ENCODE measurements at places on chromosomes 2 and 18. TPM values are rescaled to one million over a fixed set of nuclear protein-coding genes. Genes with fewer than 3 reads are reported as not detected.
A peak's percentile ranks its signal among the peaks of the same experiment; 100 is the strongest.

- H3K27ac ChIP-seq = no peak overlapping the region
- no peaks in the 10 kb centered on the region for H3K27me3 ChIP-seq
- no peaks in the 10 kb centered on the region for H3K36me3 ChIP-seq
- DNase-seq = no peak
These were observed 201.0 kb downstream of the PMAIP1 start for GRCh38 chr18:60100778-60101177.

DNA sequence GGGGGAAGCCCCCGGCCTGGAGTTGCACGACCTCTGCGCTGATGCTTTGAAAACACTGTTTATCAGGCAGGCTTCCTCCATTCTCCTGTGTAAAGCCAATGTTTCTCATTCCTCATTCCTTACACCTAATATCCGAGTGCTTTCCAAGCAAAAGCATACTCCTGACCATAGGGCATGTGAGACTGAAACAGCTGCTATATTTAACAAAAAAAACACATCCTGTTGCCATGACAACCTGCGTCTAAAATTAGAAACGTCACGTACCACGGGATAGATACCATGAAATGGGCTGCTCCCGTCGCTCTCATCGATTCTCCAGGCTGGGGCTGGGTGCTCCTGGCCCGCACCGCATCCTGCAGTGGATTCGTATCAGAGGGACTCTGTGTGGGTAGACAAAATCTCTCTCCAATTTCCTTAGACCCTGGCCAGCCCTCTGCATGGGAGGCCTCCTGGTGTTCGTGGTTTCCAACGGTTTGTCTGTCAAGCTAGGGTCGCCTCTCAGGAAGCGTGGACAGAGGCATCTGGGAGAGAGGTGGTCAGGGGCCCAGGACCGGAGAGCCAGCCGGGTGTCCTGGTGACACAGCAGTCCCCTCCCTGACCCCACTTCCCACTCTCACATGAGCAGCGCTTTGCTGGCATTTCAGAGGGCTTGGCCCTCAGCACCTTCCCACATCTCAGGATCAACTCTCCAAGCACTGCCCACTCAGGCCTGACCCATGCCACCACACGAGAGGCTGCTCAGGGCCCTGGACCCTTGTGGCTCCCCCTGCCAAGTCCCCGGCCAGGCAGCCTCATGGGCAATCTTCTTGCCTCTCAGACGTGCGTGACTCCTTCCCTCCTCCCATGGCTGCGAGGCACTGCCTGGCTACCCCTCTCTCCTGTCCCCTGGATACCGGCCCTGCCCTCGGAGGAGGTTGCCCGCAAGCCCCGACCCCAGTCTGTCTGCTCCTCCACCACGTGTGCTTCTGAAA is 268.1 kb downstream of the NDUFA10 start:
- H3K36me3 ChIP-seq = no peaks in the 10 kb centered on the region
- H3K4me1 ChIP-seq = peaks cover 5% of the 10 kb centered on the region
- H3K27me3 ChIP-seq = no peaks in the 10 kb centered on the region
- no peak for DNase-seq
- H3K27ac ChIP-seq = no peak overlapping the region
- no peak overlapping the region for H3K4me3 ChIP-seq

DNA sequence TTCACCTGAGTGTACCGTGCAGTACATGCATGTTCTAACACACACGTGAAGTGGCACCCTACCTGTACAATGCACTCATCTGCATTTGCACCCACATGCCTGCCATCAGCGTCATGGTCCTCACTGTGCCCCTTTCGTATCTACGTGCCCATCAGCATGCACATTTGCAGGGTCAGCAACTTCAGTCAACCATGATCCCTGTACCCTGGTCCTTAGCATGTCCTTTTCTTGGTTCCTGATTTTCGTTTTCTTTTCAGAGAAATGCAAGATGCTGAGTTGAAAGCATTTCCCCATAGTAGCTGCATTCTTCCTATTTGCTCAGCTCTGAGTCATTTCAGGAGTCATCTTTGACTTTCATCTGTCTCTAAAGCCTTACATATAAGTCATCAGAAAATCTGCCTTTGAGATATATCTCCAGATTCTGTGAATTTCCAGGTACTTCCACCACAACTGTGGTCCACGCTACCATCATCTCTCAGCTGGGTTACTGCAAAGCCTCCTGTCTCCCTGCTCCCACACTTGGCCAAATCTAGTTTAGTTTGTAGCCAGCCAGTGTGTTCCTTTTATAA is 14.7 kb upstream of the PUM2 start:
- H3K36me3 ChIP-seq = no peaks in the 10 kb centered on the region
- no peaks in the 10 kb centered on the region for H3K27me3 ChIP-seq
- no peak overlapping the region for H3K4me3 ChIP-seq
- DNase-seq = no peak

LYPD1 gene
- total RNA-seq = 8.4 TPM

DNA sequence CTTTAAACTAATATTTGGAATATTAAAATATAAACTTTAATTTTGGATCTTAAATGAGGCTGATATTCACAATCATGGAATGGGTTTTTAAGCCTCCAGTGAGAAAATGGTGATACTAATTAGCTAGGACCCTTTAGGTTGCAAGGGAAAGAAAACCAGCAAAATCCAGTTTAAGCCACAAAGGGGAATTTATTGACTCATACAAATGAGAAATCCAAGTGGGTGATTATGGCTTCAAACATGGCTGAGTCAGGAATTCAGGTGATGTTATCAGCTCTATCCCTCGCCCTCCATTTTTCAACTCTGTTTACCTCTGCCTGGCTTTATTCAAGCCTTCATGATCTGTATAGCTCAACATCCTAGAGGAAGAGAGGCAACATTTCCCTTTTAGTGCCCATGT is 75.3 kb upstream of the DLX2 start:
- DNase-seq = no peak
- no peaks in the 10 kb centered on the region for H3K36me3 ChIP-seq
- no peak overlapping the region for H3K4me3 ChIP-seq
- no peak overlapping the region for H3K27ac ChIP-seq

DNA sequence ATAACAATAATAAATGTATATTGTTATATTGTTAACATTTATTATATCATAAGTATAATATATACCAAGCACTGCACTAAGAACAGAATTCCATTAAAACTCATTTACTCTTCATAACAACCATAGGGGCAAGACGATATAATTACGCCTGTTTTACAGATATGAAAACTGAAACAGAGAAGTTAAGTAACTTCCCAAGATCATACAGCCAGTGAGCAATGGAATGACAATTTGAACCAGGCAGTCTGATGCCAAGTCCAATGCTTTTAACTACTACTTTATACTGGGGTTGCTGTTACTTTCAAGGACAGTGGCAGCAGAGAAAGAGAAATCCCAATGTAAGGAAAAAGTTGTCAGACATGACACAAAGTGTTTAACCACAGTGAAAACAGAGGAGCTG is 338.8 kb upstream of the ID2 start:
- H3K36me3 ChIP-seq = no peaks in the 10 kb centered on the region
- no peaks in the 10 kb centered on the region for H3K27me3 ChIP-seq
- H3K4me1 ChIP-seq = no peaks in the 10 kb centered on the region
- H3K27ac ChIP-seq = no peak overlapping the region
- no peak overlapping the region for H3K4me3 ChIP-seq
- no peak for DNase-seq

DNA sequence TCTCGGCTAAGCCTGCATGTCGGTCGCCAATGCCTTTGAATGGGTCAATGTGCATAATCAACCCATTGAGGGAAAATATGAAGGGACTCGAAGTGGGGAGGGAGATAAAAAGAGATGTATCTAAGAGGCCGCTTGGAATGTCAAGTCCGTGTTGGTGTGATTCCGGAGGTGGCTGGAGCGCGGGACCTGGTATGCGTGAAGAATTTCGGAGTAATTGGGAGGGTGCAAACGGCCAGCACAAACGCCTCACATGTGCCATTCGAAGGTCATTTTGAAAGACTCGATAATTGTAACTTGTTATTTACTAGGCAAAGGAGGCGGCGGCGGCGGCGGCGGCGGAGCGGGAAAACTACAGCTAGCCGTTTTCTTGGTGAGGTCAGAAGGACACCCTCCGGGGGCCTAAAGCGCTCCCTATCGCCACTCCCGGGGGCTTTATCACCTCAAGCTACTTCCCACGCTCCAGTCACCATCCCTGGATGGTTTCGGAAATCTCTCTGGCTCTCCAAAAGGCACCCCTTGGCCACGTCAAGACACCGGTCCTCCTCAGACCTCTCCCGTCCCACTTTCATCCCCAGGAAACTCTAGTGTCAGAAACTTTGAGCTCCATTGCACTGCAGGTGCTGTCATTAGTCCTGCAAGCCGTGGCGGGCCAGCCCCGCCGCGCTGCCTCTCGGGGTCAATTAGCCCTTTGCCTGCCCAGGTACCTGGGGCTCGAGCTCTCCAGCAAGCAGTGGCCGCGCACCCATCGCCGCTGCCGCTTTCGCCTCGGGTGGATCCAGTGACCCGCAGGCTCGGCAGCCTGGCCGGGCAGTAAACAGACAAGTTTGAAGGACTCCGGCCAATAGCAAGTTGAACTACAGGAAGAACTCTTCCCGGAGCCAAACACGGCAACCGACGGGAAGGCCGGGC is 1.5 kb downstream of the ERBB4 start:
- no peaks in the 10 kb centered on the region for H3K27me3 ChIP-seq
- DNase-seq = peak; percentile 46
- peak overlapping the region; percentile 76 for H3K4me3 ChIP-seq
- peaks cover 33% of the 10 kb centered on the region for H3K4me1 ChIP-seq

- H3K4me1 ChIP-seq = no peaks in the 10 kb centered on the region
- H3K4me3 ChIP-seq = no peak overlapping the region
- H3K36me3 ChIP-seq = no peaks in the 10 kb centered on the region
These were observed 147.3 kb downstream of the RDH14 start for GRCh38 chr2:18412980-18413675.

- no peaks in the 10 kb centered on the region for H3K36me3 ChIP-seq
- no peaks in the 10 kb centered on the region for H3K4me1 ChIP-seq
- H3K4me3 ChIP-seq = no peak overlapping the region
- peaks cover 14% of the 10 kb centered on the region for H3K27me3 ChIP-seq
- H3K27ac ChIP-seq = no peak overlapping the region
These were observed 5.9 kb upstream of the POMC start for GRCh38 chr2:25174192-25174861.

- no peaks in the 10 kb centered on the region for H3K36me3 ChIP-seq
- no peaks in the 10 kb centered on the region for H3K27me3 ChIP-seq
- no peak for DNase-seq
- H3K27ac ChIP-seq = no peak overlapping the region
- no peaks in the 10 kb centered on the region for H3K4me1 ChIP-seq
These were observed 391.3 kb downstream of the SETBP1 start for GRCh38 chr18:45071956-45072355.

DNA sequence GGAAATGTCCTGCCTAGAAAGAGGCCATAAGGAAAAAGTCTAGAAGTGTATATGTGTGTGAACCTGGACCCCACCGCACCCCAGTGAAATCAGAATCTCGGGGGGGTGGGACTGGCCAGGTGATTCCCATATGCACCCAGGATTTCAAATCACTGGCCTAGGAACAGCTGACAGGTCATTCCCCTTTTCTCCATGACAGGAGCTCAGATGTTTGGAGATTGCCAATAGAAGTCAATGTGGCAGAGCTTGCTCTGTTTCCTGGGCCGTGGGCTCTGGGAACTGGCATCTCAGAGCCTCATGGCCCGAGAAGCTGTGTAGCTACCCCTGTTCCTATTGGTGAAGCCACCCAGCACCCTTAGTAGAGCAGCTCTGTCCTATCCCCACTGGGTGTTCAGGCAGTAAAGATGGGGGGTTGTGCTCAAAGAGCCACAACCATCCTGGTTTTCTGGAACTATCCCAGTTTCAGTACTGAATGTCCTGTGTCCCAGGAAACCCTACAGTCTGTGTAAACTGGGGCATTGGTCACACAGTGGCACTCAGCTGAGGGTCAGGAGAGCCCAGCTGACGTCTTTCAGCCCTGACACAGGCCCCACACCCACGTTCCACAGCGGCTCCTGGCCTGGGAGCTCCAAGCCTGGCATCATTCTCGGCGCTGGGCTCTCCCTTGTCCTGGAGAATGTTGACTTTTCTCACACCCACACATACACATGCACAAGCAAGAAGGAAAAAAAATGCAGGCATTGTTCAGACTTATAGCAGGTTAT is 18.9 kb downstream of the GNLY start:
- H3K36me3 ChIP-seq = no peaks in the 10 kb centered on the region
- H3K4me3 ChIP-seq = no peak overlapping the region
- H3K27me3 ChIP-seq = no peaks in the 10 kb centered on the region
- peak; percentile 86 for DNase-seq

- H3K27ac ChIP-seq = no peak overlapping the region
- peak; percentile 37 for DNase-seq
- H3K36me3 ChIP-seq = no peaks in the 10 kb centered on the region
- H3K27me3 ChIP-seq = no peaks in the 10 kb centered on the region
- H3K4me1 ChIP-seq = no peaks in the 10 kb centered on the region
- no peak overlapping the region for H3K4me3 ChIP-seq
These were observed 234.9 kb upstream of the CYRIA start for GRCh38 chr2:16900405-16901025.

DNA sequence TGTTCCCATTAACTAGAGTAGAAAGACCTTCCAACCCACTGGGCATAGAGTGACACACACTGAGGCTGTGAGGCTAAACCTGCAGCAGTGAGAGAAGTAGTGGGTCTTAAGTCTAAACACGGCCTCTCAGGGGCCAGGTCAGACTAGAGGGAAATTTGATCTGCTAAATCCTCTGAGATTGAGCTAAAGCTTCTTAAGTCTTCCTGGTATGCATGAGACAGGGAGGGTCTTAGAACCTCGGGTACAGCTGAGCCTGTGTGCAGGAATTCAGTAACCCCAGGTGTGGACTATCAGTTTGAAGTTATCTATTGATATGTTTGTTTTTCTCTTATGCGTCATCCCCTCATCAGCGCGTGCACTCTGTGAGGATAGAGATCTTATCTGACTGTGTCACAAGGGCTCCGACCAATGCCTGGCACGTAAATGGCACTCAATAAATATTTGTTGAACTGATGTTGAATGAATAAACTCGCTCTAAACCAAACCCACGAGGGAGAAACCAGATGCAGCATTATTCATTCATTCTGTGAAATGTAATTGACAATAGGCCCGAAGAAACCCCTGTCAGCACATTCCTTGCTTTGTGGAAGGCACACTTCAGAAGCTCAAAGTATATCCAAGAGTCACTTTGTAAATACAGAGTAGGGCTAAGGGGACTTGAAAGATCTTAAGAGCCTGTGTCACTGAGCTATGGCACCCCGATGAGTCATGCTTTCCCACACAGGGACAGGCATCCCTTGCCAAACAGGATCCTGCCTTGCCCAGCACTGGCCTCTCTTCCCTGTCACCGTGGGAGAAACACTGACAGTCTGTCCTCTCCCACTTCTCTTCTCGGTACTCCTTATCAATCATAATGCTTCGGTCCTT is 21.7 kb upstream of the RAB10 start:
- no peaks in the 10 kb centered on the region for H3K36me3 ChIP-seq
- no peak overlapping the region for H3K4me3 ChIP-seq
- H3K27me3 ChIP-seq = no peaks in the 10 kb centered on the region
- peak overlapping the region; percentile 78 for H3K27ac ChIP-seq
- H3K4me1 ChIP-seq = peaks cover 35% of the 10 kb centered on the region

GRCh38 chr2:8977758-8978157 is 25.7 kb downstream of the MBOAT2 start:
- no peak overlapping the region for H3K27ac ChIP-seq
- H3K36me3 ChIP-seq = no peaks in the 10 kb centered on the region
- DNase-seq = no peak
- no peaks in the 10 kb centered on the region for H3K27me3 ChIP-seq
- no peak overlapping the region for H3K4me3 ChIP-seq
- H3K4me1 ChIP-seq = peaks cover 10% of the 10 kb centered on the region

Data from stomach (tissue), 19 donors.